Activated effector memory CD4-positive, alpha-beta T cell treated with anti-CD3 and anti-CD28 coated beads, Interleukin-2, amount 50 U/mL, for 16 hours (primary cell): ENCODE measurements at places on chromosomes 16 and 17.

GRCh38 chr17:63573634-63574033 lies 23.4 kb downstream of the DCAF7 start:
- DNase-seq, result no peak

DNA sequence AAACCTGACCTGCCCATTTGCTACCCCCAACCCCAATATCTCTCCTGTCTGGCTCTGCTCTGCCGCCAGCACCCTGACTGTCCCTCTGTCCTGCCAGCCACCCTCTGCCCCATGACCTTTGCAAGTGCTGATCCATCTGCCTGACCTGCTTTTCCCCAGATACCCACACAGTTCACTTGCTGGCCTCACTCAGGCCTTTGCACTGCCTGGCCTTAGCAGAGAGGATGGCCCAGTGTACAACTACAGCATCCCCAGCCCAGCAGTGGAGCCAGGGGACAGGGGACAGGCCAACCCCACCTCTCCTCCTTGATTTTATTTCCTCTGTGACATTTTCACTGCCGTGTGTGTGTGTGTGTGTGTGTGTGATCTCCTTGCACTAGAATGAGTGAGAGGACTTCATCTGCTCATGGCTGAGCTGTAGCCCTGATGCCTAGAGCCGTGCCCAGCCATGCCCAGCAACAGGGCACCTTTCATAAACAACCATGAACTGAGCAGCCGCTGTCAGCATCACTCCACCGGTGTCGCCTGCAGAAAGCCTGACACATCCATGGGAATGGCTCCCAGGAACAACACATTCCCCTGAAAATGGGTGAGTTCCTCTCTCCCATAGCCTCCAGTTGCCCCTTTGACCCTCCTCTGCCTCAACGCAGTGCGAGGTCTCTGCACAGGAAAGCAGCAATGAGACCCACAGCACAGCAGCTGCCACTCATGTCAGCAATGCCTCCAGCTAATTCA lies 36.0 kb upstream of the RBFOX3 start:
- peak; percentile 12 for DNase-seq

- DNase-seq, result no peak
Observed at GRCh38 chr17:35404360-35404759, 27.9 kb downstream of the SLFN12 start.

- DNase-seq, result peak; percentile 59
Observed at GRCh38 chr17:80107231-80108021, 6.0 kb downstream of the GAA start.

DNA sequence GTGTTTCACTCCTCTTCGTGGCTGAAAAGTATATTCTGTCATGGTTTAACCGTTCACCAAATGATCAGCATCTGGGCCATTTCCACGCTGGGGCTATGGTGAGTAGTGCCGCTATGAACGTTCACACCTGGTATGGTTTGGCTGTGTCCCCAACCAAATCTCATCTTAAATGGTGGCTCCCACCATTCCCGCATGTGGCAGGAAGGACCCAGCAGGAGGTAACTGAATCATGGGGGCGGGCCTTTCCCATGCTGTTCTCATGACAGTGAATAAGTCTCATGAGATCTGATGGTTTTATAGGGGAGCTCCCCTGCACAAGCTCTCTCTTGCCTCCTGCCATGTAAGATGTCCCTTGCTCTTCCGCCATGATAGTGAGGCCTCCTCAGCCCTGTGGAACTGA lies 45.7 kb upstream of the ZNF469 start:
- DNase-seq, result no peak

- DNase-seq, result peak; percentile 17
Observed at GRCh38 chr16:73011926-73012325, 36.0 kb downstream of the ZFHX3 start.
